ENCODE measurements at places on chromosomes 12 and 14.
A peak's percentile ranks its signal among the peaks of the same experiment; 100 is the strongest.

GRCh38 chr12:77213319-77213718 is 147.9 kb upstream of the E2F7 start:
- DNase-seq = peak; percentile 98

DNA sequence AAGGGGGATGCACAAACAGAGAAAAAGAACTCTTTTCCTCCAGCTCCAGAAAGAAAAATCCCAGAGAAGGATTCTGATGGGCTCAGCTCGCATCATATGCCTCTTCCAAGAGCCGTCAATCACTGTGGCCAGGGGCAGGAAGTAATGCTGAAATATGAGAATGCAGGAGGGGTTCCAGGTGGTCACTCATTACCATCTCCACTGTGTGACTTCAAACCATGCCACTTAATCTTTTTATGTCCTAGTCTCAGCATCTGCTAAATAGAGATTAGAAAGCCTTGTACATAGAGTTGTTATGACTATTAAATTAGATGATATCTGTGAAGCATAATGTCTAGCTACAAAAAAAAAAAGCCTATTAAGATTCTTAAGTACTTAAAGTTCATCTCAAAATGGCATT is 65.6 kb upstream of the FICD start:
- no peak for DNase-seq

DNA sequence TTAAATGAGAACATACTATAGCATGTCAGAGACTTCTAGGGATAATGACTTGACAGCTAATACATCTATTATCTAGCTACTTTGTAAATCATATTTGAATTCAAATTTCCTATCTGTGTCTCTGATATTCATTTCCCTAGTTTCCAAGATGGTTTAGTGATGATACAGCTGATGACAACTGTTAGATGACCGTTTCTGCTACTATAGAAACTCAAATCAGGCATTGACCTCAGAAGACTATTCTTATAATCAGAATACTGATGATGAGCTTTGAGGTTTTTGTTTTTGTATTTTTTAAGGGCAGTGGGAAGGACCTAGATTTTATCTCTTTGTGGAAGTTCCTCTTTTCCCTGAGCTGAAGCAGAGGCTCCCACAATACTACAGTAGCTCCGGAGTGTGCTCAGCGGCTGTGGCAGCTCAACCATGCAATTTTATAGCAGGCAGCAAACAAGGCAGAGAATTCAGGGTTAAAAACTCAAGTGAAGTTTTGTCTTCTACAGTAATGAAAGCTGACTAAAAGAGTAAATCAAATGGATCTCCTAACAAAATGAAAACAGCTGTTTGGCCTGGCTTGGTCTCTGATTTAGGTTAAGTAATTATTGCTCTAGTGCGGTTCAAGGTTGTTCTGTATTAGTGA is 145.1 kb downstream of the SLC25A21 start:
- no peak for DNase-seq

DNA sequence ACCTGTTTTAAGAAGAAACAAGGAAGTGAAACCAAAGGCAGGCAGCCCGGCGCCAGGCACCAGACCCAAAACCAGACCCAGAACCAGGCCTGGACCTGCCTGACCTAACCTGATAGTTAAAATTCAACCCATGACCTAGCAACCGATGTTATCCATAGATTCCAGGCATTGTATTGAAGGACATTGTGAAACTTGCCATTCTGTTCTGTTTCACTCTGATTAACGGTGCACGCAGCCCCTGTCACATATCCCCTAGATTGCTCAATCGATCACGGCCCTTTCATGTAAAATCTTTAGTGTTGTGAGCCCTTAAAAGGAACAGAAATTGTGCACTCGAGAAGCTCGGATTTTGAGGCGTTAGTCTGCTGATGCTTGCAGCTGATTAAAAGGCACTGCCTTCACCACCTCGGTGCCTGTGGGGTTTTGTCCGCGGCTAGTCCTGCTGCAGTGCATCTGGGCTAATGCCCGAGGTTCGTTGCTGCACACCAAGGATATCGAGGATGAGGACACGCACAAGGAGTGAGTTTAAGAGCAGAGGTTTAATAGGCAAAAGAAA is 262.5 kb upstream of the TMEM132C start:
- no peak for DNase-seq

- no peak for DNase-seq
These were observed 3.2 kb downstream of the KRT86 start for GRCh38 chr12:52277486-52278245.

GRCh38 chr14:84874436-84874835 is 655.5 kb upstream of the FLRT2 start:
- DNase-seq = no peak

GRCh38 chr14:28196878-28197277 is 569.7 kb upstream of the FOXG1 start:
- no peak for DNase-seq

All from endothelial cell of umbilical vein (primary cell).